HFFc6 (cell line): ENCODE measurements at places on chromosomes 6 and 20.
A peak's percentile ranks its signal among the peaks of the same experiment; 100 is the strongest.

DNA sequence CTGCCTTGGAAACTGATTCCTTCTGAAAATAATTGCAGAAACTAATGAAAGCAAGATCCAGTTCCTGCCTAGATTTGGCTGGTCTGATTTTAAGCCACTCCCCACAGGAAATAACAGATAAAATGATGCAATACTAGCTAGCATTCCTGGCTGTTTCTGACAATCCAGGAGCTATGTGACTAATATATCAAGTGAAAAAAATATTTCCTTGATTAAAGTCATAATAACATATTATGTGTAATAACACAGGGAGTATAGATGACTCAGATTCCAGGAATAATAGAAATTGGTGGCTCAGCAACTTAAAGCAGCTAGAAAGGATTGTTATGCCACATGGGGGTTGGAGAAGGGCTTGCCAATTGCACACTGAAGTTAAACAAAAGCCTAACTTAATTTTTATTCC, 182.7 kb upstream of the SALL4 start:
- peak; percentile 96 for DNase-seq

- DNase-seq = no peak
These were observed 22.5 kb downstream of the ADGRB3 start for GRCh38 chr6:68657374-68658139.

DNA sequence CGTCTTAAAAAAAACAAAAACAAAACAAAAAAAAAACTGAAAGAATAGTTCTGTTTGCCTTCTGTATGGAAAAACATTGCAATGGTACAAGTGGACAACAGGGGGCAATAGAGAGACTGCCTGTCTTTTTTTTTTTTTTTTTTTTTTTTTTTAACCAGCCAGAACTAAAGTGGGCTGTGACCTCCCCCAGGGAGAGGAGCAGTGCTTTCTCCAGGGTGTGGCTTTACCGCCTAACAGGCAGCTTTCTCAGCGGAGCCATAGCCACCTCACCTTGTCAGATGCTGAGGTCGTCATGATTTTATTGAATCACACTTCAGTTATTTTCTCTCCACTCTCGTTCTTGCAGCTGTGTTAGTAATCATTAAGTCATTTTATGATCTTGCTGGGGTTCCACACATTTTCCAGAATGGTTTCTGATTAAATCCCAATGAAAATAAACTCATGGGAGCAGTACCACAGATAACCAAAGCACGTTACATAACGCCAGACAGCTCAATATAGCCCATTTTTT, 78.4 kb downstream of the GMPR start:
- DNase-seq = peak; percentile 64

DNA sequence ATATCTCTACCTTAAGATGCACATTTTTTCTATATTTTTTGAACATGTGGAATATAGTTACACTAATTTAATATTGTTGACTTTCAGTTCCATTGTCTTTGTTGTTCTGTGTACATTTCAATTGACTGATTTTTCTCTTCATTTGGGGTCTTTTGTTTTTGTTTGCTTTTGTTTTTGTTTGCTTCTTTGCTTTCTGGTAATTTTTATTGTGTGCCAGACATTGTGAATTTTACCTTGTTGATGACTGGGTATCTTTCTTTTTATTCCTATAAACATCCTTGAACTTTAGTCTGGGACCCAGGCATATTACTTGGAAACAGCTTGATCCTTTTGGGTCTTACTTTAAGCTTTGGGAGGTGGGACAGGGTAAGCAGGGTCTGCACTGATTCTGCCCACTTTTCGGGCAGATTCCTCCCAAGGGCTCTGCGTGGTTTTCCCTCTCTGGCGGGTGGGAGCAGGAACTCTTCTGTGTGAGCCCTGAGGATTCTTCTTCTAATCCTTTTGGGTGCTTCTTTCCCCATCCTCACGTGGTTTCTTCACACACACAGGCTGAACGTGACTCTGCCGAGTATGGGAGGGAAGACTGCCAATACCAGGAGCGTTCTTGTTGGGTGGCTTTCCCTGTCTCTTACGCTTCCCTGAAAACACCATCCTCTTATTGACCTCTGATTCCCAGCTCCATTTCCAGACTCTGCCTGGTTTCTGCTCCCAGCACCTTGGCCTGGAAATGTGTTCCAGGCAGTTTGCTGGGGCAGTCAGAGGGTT, 200.5 kb downstream of the ARID1B start:
- no peak for DNase-seq

DNA sequence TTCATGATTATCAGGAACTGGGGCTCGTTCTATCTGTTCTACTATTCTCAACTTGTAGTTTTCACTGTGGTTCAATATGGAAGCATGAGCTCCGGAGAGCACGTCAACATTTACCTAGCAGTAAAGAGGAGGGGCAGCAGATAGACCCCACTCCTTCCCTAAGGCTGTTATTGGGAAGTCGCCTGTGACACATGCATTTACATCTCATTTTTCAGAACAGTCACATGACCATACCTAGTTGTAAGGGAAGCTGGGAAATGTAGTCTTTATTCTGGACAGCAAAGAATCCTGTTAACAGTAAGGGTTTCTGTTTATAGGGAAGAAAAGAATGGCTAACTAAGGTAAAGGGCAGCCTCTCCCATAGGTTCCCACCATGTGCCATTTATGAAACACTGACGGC, 158.3 kb downstream of the ZFP64 start:
- DNase-seq = no peak

DNA sequence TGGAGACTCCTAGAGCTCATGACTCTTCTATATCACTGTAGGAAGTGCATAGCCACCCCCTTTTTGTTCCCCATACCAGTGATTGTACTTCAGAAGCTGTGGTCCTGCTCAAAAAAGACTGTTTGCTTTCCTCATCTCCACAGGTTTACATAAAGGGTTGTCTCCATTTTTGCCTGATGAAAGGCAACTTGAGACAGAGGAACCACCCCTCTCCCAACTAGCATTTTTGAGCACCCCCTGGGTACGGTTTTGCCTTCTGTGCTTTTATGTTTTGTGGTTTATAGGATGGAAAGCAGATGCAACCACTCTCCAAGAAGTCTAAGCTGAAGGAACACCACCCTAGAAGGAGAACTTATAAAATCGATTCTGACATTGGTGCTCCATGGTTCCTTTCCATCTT, 127.7 kb upstream of the SUPT3H start:
- no peak for DNase-seq

- no peak for DNase-seq
These were observed 162.6 kb downstream of the BCKDHB start for GRCh38 chr6:80268865-80269730.

- DNase-seq = no peak
These were observed 375.8 kb downstream of the THBS2 start for GRCh38 chr6:168877821-168878282.

GRCh38 chr6:127263481-127263880, 3.2 kb upstream of the RNF146 start:
- DNase-seq = no peak

DNA sequence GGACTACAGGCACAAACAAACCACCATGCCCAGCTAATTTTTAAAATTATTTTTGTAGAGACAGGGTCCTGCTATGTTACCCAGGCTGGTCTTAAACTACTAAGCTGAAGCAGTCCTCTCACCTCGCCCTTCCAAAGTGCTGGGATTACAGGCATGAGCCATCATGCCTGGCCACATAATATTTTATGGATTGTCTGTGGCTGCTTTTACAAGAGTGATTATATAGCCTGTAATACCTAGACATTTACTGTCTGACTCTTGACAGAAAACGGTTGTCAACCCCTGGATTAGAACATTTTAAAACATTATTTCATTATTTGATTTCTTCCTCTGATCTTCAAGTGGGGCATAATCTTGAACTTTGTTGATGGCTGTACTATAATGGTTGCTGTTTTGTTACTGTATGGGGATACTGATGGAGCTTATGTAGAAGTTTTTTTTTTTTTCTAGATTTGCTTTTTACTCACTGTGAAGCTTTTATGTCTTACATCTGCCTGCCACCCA, 14.3 kb downstream of the PARD6B start:
- no peak for DNase-seq

- peak; percentile 92 for DNase-seq
These were observed 11.2 kb upstream of the PSMG4 start for GRCh38 chr6:3247255-3248146.

- peak; percentile 51 for DNase-seq
These were observed 75.3 kb downstream of the ELOVL2 start for GRCh38 chr6:10968776-10969175.

DNA sequence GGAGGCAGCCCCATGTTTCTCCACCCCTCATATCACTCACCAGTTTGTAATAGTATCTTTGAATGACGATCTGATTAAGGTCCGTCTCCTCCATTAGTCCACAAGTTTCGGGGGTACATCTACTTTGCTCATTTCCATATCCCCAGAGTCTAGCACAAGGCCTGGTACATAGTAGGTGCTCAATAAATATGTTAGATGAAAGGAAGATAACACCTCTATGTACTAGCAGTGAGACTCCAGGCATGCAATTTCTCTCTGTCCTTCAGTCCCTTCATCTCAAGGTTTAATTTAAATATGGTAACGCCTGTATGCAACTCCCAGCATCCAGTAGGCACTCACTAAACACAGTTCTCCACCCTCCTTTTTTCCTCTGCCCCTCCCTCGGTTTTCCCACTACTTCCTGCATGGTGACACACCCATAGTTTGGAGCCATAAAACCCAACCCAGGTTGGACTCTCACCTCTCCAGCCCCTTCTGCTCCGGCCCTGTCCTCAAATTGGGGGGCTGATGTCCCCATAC, 461 bp upstream of the HNF4A start:
- DNase-seq = no peak

- DNase-seq = no peak
These were observed 27.8 kb upstream of the RPL7L1 start for GRCh38 chr6:42851599-42851998.

GRCh38 chr6:80404889-80405288, 298.4 kb downstream of the BCKDHB start:
- no peak for DNase-seq

GRCh38 chr20:2871111-2871465, 2.2 kb upstream of the PTPRA start:
- DNase-seq = no peak

DNA sequence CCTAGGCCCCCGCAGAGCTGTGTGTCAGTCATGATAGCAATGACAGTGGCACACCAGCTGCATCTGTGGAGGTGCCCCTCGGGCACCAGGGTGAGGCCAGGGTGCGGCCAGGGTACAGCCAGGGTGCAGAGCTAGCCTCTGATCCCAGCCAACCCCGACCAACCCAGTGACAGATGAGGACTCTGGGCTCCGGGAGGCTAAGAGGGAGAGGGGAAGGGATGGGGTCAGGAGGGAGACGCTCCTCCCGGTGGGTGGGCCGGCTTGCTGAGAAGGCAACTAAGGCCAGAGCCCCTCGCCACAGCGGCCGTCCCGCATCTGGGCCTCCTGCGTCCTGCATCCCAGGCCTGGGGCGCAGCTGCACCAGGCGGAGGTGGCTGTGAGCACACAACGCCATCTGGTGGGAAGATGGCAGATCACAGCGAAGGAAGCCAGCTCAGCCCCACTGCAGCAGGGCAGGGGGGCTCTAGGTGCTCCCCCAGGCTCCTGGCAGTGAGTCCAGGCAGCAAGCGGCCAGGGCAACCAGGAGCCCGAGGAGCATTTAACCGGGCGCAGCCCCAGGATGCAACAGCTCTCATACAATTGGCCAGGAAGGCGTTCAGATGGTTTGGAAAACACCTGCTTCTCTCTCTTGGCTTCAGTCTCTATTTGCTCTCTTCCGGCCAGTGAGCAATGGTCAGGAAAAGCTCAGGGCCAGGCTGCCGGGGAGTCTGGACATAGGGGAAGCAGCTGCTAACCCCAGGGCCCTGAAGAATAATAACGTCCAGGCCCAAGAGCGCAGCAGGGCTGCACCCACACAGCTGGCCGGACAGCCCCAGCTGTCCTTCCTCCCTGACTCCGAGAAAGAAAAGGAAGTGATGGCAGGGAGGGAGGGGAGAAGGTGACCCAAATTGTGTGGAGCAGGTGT, 169.4 kb downstream of the TAF4 start:
- DNase-seq = peak; percentile 17

- no peak for DNase-seq
These were observed 5.5 kb upstream of the MAS1L start for GRCh38 chr6:29493261-29493660.

- no peak for DNase-seq
These were observed 17.7 kb downstream of the RIPOR3 start for GRCh38 chr20:50673466-50674137.

DNA sequence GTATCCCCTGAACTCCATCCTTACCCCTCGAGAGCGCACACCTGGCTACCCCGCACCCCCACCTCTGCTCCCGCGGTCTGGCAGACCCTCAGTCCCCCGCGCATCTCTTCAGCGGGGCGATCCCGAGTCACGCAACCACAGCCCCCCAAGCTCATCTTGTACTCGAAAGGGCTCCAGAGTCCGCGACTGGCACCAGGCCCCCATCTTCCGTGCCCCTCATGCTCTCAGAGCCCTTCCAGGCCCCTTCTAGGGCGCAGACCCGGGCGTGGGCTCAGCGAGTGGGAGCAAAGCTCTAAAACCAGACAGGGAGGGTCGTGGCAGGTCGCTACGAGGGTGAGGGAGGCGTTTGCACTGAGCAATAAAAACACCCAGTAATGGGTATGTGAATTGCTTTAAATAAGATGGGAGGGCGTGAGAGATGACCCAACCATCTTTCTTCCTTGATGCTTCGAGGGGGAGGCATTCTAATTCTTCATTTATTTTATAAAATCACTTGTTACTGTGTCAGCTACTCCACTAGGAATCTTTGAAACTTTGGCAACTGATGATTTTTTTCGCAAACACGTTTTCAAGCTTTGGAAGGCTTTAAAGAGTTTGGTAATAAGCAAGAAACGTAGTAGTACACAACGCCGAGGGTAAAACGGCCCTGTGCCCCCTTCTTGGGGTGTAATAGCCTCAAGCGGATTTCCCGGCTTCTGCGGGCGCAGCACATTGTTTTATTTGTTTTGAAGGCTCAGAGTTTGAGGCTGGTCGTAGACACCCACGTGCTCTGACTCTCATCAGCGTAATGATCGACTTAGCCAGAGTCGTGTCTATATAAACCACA, 42.6 kb upstream of the SUPT3H start:
- DNase-seq = peak; percentile 25

DNA sequence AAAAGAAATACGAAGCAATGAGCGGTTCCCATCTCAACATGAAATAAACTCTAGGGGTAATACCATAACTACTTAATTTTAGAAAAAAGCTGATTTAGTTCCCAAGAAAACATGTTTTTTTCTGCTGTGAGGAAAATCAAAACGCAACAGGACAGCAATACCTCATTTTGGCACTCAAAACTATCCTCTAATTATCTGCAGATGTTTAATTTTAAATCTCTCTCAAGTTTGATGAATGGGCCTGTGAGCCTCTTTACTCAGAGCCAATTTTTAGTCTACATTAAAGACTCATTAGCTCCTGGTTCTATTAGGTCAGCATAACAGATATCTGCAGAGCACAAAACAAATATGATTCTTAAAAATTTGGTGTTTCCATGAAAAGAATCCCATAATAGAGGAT, 28.1 kb downstream of the RNF24 start:
- DNase-seq = no peak

DNA sequence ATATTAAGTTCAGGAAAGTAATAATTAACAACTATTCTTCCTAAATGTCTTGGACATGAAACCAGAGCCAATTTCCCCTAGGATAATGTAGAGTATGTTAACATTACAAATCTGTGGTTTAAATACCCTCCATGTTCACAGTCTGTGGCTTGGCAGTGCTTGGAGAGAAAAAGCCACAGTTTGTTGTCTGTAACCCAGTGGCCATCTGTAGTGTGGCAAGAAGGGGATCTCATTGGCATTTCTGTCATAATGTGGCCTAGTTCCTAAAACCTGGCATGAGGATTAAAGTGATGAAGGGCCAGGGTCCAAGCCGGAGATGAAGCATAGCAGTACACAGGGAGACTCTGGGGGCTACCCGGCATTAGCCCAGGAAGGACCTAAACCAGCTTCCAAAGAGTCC, 31.2 kb downstream of the SYNE1 start:
- DNase-seq = no peak
